T1000 (cell line): ENCODE measurements at places on chromosomes 12 and 14.

DNA sequence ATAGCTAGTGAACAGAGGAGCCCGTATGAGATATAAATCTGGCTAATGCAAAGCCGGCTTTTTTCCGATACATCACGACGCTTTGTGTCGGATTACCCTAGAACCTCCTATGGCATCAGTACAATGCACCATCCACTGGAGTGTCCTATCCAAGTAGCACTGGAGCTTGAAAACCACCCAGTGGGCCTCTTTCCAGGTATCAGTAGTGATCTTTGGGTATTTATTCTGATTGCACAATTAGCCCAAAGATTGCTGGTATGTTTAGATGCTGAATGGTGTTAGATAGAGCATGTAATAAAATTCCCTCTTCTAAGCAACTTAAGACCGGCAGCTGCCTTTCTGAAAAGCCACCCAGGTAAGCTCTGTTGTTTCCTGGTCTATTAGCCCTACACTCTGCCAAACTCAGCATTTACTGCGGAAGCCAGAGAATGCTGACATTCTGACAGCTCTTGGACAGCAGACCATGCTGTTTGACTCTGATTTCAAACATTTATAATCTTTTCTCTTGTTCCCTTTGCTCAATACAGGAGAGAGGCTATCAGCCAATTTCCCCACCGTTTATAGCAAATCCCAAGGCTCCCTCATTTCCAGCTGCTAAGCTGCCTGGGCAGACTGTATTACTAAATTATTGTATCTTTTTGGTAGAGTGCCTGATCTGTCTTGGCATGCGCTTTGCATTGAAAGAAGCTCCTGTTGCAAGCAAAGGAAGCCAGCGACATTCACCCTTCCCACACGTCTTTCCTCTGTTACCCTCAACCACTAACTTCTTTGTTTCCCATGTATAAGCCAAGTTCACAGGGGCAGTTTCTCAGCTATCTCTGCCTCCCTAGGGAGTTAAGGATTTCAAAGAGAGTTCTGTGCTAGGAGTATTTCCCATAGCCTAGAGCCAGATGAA lies 388.3 kb upstream of the GARIN6 start:
- DNase-seq: no peak

DNA sequence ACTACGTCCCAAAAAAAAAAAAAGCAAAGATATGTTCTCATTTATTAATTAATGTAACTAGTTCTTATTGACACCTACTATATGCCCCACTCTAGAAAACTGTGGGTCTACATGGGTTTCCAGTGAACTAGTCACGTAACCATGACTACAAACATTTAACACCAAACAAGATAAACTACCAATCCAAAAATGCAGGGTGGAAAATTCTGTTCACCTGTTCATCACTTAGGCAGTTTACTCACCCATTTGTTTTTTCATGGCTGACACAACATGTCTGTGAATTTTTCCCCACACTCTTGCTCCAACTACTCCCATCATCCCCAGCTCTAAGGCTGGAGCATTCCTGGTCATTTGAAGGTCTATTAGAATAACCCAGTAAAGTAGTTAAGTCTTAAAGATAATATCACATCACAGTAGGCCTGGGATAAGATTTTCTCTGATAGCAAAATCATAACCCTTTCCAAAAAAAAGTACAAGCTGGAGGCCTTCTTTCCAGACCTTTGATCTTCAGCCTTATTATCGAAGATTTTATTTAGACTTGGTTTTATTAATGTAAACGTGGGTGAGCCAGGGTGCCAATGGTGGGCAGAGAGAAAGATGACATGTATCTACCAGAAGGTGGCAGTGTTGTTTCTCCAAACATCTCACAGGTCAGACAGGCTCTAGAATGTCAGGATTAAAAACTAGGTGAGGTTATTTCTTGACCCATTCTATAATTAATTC lies 61.6 kb upstream of the DAAM1 start:
- no peak for DNase-seq

GRCh38 chr12:224330-224729 lies 10.4 kb upstream of the SLC6A12 start:
- no peak for DNase-seq

GRCh38 chr14:74645756-74646470 lies 33.9 kb upstream of the LTBP2 start:
- no peak for DNase-seq

GRCh38 chr12:2282318-2282717 lies 229.5 kb downstream of the CACNA1C start:
- DNase-seq: no peak

DNA sequence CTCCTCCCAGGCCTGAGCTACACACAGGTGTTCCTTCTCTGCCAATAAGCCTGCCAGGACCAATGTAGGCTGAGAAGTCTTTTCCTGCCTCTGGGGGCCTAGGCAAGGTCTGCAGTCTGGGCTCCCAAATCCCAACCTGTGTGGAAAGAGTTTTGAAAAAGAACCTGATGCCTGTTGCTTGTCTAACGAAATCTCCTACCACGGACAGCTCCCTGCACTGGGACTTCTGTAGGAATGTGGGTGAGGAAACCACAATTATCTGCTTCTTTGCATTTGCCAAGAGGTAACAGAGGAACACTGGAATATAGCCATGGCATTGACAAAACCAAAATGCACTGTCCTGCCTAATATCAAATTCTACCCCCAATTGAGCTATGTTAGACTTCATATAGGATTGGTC lies 877.0 kb upstream of the TMEM132C start:
- DNase-seq: peak; percentile 61

GRCh38 chr14:36217027-36217426 lies 40.5 kb upstream of the PTCSC3 start:
- DNase-seq: no peak

DNA sequence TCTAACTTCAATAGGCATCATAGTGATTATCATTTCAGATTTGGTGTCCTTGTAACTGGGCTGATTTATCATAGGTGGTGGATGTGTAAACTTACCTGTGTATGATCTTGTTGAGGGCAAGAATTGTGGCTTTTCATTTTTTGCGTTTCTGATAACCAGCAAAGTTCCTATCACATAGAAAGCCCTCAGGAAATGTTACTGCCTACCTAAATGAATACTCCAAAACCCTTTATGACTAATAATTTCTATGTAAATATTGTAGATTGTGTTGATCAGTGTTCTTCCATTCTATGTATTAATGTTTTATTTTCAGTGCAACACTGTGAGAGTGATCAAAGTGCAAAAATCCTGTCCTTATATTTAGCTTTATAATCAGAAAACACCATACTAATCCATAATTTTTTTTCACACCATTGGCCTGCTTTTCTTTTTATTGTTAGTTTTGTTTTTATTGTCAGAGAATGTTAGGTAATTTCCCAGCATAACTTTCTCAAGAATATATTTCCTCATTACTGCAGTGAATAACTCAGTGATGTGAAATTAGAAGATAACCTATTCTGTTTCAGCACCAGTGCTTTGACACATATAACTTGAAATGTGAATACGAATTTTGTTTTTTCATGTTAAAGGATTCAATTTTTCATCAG lies 94.1 kb downstream of the GPHN start:
- DNase-seq: no peak

DNA sequence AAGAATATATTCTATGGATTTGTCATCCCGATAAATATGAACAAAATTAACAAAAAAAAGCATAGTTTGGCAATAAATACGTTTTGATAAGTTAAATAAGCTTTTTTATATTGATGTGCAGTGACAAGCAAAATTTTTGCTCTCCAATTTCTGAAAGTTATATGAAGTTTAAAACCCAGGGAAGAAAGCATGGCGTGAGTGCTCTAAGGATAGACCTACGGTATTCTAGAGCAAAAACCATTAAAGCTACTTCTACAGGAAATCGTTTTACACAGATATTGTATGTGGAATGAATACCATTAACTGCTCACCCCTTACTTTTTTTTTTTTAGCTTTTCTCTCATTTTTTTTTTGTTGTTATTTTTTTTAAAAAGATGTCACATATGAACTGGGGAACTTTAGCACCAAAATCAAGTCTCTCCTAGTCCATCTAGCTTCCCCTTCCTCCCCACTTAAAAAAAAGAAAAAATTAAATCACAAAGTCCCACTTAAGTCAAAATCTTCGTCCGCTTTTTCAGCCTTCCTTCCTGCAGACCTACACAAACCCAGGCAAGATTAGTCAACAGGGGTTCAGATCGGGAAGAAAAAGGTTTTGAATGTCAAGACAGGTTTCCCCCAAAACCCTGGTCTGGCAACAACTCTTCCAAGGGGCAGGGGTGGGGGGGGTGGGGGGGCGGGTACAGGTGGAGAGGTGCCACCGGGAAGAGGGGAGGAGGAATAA lies 4.4 kb downstream of the ZFP36L1 start:
- DNase-seq: no peak

DNA sequence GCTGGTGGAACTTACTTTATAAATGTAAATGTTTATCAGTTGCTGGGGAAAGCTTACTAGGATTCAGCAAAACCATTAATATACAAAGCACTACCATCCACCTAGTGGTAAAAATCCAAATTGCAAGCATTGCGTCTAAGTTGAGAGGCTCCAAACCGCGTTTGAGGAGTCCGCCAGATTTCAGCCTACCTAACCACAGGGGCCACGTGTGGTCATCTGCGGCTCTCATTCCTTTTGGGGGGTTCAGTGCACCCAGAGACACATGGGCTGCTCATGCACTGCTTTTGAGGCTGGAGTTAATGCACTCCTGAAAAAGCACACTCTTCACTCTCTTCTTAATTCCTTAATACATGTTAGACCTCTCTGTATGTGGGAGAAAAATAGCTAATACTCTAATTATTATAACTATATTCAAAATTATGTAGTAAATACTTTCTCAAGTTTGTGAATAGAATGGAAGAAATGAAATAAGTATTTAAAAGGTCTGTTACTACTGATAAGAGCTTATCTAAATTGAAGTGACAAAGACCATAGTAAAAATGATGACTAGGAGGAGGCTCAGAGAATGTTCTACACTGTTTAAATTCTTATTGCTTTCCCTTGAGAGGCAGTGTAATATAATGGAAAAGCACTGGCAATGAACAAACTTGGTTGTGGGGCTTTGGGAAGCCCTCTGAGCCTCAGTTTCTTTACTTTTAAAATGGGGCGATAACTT lies 41.4 kb upstream of the MANSC4 start:
- no peak for DNase-seq

DNA sequence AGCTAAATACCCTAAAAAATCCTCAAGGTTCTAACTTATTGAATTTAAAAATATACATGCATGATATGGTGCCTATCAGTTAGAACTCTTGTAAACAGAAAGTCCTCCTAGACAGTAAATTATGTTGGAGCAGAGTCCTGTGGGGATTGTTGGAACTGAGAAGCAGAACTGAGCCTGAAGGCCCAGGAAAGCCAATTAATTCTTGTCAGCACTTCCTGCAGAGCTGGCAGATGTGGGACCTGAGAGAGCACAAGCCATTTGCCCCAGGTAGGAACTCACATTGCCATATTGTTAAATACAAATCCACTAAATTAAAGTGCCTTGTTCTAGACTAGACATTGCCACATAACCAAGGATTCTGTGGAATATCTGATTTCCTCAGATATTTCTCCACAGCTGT lies 117.1 kb downstream of the RTN1 start:
- DNase-seq: no peak

- DNase-seq: no peak
Measured at GRCh38 chr12:131642101-131642540, 68.8 kb upstream of the SFSWAP start.

- no peak for DNase-seq
Measured at GRCh38 chr12:104719700-104720338, 238.3 kb downstream of the SLC41A2 start.
